Kidney tubule cell (primary cell): ENCODE measurements at places on chromosomes 7 and 10.

DNA sequence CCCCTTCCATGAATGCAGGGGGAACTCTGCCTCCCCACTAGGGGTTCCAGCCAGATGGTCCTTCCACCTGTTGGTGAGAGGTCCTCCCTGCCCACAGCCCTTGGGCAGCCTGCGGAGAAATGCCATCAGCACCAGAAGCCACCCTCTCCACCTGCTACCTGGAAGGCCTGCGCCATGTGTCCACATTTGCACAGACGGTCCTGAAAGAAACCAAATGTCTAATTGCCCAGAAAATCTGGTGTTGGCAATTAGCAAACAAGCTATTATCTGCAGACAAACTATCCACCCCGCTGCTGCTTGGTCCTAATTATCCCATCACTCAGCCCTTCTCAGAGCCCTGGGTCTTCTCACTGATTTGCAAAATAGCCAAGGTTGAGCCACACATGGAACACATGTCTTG is 32.3 kb downstream of the HSPA12A start:
- no peak for DNase-seq

- no peak for DNase-seq
These were observed 10.8 kb downstream of the LOXL4 start for GRCh38 chr10:98257198-98257597.

- peak; percentile 61 for DNase-seq
These were observed 64.3 kb downstream of the EZH2 start for GRCh38 chr7:148819697-148820360.

DNA sequence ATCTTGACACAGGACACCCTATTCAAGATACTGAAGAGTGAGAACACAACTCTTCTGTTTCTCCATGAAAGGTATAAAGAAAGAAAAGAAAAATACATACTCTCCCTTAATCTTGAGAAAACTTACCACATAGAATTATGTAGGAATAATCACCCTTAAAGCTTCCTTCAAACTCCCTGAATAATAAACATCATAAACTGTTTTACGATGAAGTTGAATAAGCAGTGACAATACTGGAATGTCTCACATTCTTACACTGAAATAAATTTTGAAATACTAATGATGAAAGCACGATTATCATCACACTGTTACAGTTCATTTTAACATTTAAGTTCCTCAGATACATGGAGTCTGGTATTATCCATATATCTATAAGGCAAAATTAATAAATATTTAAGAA is 306.2 kb downstream of the IPMK start:
- no peak for DNase-seq

DNA sequence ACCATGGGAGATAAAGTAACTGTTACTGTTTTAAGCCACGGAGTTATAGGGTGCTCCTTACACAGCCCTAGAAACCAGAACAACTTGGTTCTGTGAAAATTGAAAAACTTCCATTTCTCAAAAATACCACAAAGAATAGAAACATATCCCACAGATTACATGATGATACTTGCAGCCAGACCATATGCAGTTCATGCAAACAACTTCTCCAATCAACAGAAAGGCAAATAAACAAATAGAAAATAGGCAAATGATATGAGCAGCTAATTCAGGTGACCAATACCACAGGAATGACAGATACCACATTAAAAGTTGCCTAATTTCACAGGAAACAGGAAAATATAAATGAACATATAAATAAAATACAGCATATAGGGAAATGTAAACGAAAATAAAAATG is 297.5 kb downstream of the HTR7 start:
- no peak for DNase-seq

- DNase-seq, result no peak
These were observed 69.7 kb downstream of the VCL start for GRCh38 chr10:74067373-74068352.

DNA sequence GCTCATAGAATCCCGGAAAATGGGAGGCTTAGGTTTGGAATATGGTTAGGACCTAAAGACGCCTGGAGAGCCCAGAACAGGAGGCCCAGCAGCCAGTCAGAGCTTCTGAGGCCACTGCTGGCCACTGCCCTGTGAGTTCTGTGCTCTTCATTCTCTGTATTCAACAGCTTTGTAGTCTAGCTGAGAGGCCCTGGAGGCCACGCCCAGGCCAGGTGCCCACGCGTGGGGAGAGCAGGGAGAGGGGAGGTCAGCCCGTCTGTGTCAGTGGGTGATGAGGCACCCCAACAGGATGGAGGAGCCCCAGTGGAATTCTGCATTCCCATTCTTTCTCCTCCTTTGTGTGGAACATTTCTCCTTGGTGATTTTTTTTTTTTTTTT is 29.1 kb downstream of the IL15RA start:
- DNase-seq, result no peak

DNA sequence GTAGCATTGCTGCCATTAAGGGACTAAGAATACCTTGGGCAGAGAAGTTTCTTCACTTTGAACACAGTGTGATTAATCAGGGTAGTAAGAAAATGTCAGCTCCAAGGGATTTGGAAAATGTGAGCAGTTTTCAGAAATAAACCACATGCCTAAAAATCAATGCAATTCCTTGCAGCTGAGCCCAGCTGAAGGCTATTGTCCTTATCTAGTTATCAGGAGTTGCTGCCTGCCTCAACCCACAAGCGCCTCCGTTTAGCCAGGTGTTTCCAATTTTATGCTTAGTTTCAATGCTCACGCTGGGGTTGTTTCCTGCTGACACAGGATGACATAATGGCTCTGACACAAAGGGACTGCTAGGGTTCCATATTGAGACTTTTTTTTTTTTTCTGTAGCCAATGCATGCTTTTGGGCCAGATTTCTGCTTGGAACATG is 132.3 kb upstream of the ANK3 start:
- peak; percentile 47 for DNase-seq

DNA sequence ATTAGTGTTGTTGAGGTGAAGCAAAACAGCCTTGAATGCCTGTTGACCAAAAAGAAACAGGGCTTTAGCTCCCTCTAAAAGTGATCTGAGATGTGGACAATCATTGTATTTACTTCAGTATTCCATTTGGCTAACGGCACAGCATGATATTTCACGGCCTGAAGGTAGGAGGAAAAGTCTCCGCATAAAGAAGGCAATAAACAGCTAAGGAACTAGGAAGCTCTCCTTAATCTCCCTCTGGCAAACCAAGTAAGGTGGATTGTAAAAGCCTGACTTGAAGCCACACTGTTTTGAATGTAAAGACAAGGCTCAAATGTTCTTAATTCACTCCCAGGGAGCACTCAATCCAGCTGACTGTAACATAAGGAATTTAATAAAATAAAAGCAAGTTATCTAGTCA is 160.0 kb upstream of the ZNF804B start:
- no peak for DNase-seq

DNA sequence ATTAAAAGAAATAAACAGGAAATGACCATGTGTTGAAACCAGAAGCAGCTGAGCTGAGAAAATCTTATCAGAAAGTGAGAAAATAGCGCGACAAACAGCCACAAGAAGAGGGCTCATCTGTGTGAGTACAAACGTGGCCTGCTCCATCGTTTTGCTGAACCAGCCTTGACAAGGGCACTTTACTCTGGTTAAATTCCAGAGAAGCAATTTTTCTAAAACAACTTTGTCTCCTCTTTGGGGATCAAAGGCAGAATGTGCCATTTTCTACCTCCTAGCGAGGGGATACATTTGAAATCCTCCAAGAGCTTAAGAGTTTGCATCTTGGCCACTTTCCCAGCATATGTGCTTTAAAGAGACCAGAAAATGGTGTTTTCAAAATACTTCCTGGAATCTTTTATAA is 51.3 kb upstream of the VIPR2 start:
- no peak for DNase-seq

DNA sequence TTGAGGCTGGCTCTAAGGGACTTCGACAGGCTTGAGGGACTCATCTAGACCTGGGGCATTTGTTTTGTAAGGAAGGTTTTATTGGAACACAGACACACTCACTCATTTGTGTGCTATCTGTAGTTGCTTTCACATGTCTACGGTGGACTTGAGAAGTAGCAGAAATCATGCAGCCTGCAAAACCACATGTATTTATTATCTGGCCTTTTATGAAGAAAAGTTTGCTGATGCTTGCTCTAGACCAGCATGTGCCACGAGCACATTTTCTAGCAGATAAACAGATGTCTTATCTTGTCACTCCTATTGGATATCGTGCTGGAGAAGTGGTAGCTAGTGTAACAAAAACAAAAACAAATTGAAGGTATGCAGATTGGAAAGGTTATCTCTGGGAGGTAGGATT is 9.8 kb downstream of the UPP1 start:
- DNase-seq, result no peak

GRCh38 chr10:91284486-91285090 is 64.1 kb downstream of the PCGF5 start:
- no peak for DNase-seq

DNA sequence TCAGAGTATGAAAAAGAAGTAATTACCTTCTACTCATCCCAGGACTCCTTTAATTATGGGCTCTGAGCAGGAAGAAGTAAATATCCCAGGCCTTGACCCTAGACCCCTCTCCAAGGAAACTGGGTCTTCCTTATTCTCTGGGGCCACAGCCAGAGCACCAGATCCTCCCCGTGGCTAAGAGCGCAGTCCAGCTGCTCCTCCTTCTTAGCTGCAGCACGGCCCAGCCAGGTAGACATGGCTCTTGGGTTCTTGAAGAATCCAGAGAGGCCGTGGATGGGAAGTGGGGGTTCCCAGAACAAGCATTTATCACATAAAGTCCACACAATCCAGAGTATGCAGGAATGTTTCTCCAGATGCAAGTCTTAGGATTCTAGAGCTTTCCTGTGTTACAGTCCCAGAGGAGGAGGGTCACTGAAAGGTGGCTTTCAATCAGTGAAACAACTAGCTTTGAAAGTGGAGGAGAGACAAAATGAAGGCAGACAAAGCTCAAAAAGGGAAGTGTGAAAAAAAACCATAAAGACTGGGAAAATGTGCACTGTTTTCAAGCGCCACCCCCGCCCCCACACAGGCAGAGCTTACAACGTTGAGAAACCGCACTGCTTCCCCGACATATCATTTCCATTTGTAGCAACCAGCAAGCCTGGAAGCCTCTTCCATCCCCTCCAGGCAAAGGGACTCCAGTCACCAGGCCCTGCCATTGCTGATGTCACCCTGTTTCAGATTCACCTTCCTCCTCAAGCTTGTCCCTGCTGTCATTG is 396.5 kb upstream of the MKI67 start:
- no peak for DNase-seq

DNA sequence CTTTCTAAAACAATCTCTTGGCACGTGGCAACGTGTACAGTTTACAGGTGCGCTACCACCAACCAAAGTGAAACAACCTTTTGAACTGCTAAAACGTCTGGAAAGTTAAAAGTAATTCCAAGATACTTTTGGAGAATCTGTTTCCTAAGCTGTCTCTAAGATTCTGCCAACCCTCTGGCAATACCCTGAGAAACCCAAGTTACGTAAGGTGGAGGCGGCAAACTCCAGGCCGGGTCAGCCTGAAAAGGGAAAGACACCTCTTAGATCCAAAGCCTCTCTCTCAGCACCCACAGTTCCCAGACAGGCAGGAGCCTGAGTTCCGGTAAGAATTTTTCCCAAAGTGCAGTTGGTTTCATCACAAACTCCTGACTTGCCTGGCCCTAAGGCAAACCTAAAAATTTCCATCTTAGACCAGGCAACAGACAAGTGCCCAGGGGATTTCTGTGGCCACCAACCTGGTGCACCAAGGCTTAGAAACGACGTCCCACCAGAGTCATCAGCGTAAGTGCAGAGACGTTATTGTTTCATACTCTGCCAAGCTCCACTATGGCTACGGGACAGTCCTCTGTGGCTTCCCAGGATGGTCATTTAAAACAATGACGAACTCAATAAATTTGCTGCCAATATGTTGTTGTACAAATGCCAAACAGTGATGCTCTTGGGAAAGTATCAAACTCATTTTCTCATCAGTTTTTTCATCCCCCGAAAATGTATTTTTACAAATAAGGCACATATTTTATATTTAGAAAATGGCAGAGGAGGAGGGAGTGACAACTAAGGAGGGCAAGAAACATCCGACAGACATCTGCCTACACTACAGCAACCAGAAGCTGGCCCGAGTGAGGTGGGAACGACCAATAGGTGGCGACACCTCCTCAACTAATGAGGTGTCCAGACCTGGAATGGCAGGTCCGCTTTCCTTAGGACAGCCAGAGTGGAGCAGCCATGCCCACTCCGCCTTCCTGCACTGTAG is 205.8 kb upstream of the FRMD4A start:
- DNase-seq, result peak; percentile 67

GRCh38 chr10:101775273-101776160 is at the start of gene FGF8:
Gene FGF8, minus strand, starts transcription at chr10:101776114. Its CDS starts 214 bp downstream, at chr10:101775900.
- no peak for DNase-seq

DNA sequence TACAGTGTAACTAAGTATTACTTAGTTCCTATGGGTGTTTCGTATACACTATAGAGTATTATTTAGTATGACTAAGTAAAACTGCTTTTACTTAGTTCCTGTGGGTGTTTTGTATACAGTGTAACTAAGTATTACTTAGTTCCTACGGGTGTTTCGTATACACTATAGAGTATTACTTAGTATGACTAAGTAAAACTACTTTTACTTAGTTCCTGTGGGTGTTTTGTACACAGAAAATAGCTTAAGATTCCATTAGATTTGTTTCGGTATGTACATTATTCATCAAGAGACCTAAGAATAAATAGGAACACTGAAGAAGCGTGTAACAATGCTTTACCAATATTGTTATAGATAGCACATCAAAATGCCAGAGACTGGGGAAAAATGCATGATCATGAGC is 25.0 kb downstream of the IGF2BP3 start:
- DNase-seq, result no peak

DNA sequence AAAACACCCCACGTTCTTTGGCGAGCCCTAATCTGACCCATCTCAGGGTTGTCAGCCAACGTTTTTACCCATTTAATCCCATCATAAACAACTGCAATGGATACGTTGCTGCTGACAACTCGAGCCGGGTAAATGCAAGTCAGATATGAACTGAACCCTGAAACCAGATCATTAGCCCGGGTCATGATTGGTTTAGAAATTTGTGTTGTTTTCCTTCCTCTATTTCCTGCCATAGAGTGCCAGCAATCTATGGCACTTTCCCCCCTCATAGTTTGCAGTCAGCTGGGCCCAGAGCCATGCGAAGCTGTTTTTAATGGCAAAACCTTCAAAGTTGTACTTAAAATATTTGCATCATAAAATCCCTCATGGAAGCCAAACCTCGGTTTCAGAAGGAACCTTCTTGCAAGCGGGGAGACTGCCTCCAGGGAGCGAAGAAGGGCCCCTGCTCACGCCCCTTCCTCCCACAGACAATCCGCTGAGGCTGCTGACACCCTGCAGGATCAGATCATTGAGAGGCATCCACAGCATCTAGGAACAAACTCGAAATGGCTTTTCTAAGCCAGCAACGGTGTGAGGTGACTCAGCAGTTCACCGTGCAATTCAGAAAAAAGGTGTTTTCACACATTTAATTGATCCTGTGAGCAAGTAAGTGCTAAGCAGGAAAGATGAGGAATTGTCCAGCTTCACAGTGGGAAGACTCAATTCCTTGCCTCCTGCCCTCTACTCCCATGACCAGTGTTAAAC is 710.1 kb downstream of the PARD3 start:
- no peak for DNase-seq

GRCh38 chr10:118300320-118300719 is 41.8 kb downstream of the FAM204A start:
- DNase-seq, result peak; percentile 52
